Activated T-cell treated with anti-CD3 and anti-CD28 coated beads, Interleukin-2, amount 50 U/mL, for 1 hour (primary cell): ENCODE measurements at places on chromosomes 12 and 14.

- DNase-seq, result no peak
These were observed 101.1 kb upstream of the DCD start for GRCh38 chr12:54749191-54749818.

DNA sequence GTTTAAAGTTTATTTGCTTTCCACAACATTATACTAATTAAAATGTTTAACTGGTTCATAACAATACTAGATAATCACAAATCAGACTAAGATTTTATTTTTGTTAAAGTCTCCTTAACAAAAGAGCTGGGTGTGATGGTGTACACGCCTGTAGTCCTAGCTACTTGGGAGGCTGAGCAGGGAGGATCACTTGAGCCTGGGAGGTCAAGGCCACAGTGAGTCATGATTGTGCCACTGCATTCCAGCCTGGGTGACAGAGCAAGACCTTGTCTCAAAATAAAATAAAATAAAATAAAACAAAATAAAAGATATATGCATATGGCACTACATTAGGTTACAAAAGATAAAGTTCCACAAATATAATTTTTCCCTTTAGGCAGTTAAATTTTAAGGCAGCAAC lies 5.6 kb downstream of the MIS18BP1 start:
- DNase-seq, result no peak

DNA sequence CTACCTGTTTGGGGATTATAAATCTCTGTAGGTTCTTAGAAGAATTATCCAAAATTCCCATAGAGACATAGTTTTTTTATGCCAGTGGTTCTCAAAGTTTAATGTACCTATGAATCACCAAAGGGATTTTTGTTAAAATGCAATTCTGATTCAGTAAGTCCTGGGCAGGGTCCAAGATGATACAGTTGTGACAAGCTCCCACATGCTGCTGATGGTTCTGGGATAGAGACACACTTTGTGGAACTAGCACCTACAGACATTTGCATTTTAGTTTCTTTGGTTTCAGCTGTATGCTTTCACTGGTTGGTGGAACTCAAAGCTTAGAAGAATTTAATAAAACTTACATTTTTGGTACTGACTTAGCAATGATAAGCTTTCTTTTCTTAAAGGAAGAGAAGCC lies 80.4 kb downstream of the PTCSC3 start:
- DNase-seq, result no peak

- DNase-seq, result peak; percentile 79
These were observed 7.2 kb upstream of the ANKRD9 start for GRCh38 chr14:102516531-102517391.

- DNase-seq, result no peak
These were observed 24.6 kb downstream of the EXOC5 start for GRCh38 chr14:57244106-57244505.

DNA sequence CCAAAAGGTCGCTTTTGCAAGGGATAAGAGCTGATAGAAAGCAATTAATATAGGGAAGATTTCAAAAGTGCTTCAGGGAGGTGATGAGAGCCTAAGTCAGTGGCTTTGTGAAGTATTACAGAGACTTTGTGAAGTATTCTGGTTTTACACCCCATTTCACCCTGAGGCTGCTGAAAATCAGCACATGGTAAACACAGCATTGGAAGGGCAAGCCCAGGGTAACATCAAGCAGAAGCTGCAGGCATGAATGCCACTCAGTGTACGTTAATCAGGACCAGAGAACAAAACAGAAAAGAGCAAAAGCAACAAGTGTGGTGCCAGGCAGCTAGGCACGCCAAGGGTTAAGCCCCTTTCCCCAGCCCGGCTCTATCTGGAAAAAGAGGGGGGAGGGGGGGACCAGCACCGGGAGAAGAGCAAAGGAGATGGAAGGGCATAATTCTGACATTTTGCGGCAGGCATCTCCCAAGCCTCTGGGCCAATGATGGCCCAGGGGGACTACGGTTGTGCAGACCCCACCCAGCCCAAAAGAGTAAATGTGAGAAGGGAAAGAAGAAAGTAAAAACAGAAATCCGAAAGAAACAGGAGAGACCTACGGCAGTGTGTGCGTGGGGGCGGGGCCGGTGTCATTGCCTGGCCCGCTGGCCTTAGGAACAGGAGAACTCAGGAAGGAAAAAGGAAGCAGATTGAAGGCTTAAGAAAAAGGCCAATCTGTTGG lies 58.9 kb downstream of the DHRS2 start:
- no peak for DNase-seq

GRCh38 chr12:52590021-52590420 lies 11.2 kb downstream of the KRT72 start:
- DNase-seq, result no peak

GRCh38 chr12:3187846-3188770 lies 110.9 kb downstream of the TSPAN9 start:
- no peak for DNase-seq

DNA sequence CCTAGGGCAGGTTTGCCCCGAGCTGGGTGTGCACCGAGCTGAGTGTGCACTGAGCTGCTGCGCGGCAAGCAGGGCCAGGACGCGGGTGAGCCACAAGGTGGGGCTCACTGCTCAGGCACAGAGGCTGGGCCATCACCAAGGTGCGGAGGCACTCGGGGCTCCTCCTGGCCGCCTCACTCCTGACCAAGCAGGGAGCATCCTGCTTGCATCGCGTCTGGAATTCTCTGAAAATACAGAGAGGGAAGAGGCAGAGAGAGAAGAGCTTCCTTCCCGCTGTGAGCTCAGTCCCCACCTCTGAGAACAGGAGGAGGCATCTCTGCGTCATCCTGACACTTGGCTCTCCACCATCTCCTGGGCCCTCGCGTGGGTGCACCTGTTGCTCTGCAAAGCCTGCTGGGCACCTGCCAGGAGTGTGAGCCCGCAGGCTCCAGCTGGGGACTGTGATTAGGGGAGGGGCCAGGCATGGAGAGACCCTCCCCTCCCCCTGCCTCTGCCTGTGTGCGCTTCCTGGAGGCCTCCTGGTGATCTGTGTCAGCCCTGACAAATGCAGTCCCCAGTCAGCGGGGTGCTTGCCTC lies 116.3 kb downstream of the GLT1D1 start:
- no peak for DNase-seq

GRCh38 chr14:101823511-101824120 lies 62.1 kb downstream of the PPP2R5C start:
- peak; percentile 74 for DNase-seq

GRCh38 chr12:106032623-106032925 lies 106.2 kb downstream of the NUAK1 start:
- no peak for DNase-seq

GRCh38 chr14:100607611-100607956 lies 20.4 kb upstream of the BEGAIN start:
- no peak for DNase-seq

DNA sequence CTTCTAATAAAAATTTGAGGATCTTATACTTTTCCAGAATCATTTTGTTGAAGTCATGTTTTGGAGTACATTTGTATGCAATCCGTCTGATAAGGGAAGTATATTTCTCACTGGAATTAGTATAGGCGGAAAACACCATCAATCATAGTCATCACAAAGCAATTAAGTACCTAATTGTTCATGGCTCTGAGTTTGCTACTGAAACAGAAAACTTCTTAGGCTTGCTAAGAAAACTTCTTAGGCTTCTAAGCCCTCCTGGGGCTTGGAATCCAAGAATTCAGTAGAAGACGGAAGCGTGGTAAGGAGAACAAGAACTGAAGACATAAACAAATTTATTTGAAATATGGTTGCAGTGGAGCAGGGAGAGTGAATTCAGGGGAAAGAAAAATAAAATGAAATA lies 636.3 kb downstream of the DIO2 start:
- no peak for DNase-seq
